ENCODE measurements at places on chromosomes 2 and 18.

DNA sequence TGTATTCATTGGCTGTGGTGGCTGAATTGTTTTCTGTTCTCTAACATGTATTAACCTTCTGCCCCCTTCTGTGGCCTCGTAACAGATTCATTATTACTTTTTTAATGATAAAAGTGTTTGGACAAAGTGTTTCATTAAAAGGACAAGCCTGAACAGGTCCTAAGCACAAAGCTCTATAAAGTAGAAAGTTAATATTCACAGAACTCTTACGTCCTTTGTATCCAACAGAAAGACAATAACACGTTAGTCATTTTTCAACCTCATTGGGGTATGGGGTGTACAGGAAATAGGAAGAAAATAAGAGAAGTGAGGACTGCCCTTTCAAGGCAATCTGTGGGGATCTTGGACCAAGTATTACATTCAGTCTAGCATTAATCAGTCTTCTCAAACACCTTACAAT, 105.5 kb upstream of the RGPD4 start:
- no peak for DNase-seq

DNA sequence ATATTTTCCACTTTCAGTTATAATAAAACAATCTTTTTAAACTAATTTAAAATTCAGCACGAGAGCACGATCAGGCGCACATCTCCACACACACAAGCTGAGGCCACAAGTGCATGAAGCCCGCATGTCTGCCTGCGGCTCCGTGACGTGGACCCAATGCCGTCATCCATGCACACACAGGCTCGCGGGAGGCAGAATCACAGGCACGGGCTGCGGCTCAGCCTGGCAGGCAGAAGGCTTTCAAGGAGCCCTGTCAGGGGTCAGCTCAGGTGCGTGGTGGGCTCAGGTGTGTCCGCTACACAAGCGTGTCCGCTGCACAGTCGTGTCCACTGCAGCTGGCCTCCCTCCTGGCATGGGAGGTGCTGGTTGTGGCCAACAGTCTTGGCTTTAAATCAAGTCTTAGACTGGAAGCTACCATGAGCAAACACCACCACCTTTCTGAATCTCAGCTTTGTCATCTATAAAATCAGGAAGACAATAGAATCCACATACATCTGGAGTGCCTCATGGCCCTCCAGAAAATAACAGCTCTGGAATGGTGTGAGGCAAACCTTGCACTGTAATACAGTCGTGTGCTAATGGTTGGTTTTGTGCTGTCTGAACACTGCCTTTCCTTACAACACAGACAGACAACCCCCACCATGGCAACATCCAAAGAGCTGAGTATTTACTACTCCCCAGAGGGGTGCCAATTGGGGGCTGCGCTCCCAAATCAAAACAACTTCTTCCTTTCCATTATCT, 210.1 kb downstream of the NDUFA10 start:
- no peak for DNase-seq

DNA sequence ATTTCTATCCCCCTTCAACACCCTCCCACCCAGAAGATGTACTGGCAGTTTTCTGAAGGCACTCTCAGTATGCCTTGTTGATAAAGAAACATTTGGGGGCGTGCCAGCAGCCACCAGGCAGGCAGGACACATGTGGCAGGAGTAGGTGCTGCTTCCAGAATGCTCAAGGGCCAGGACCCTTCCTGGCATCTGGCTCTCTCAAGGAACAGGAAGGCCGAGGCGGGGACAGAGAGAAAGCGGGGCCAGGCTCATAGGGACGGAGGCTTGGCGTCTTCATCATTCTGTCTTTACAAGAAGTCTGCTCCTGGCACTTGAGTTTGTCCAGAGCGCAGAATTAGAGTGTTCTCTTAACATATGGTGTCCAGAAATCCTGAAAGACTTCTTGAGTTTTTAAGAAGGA, 121.6 kb downstream of the FAM210A start:
- DNase-seq: no peak

- DNase-seq: no peak
Observed at GRCh38 chr2:3265981-3266924, 111.4 kb downstream of the EIPR1 start.

DNA sequence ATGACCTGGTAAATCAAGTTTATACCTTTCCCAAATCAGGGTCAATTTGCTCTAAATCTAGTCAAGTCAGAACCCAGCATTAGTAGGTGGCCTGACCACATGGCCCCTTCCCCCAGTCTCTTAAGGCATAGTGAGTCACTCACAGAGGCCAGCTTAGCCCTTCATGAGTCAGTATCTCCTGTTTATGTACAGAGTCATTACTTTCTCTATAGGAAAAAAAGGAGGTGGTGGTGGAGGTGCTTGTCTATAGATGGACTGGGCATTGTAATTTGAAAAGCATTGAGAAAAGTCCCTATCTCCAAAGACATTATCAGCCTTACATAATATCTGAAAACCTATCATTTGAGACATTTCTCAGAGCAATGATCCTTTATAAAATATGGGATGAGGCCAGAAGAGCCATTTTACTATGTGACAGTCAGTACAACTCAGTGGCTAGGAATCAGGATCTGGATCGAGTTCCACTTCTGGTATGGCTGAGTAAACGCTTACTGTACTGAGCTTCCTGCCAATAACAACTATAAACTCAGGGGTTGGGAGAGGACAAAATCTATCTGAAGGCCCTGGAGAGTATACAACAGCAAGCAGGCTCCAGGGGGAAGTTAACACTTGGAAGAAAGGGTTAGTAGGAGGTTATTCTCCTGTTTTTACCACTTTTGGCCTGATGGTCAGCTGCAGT, 22.5 kb upstream of the SIGLEC15 start:
- peak; percentile 54 for DNase-seq

GRCh38 chr18:12359515-12359927, 17.5 kb downstream of the AFG3L2 start:
- no peak for DNase-seq

DNA sequence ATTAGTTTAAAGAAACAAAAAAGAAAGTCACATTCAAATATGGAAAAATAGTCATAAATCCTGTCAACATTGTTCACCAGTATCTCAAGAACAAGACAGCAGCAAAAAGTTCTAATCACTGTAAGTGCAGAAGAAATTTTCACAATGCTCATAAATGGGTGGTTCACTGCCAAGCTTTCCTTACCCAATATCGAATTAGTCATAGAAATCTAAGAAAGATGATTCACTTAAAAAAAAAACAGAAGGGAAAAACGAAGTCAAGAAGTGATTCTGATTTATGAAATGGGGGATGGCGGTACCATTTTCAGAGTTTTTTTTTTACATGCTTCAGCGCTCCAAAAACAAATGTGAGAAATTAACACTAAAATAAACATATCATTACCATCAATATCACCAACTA, 156.7 kb downstream of the EXOC6B start:
- peak; percentile 45 for DNase-seq

GRCh38 chr2:223260681-223261080, 208.7 kb downstream of the KCNE4 start:
- DNase-seq: peak; percentile 11

All from HTR-8/SVneo (cell line).